ENCODE measurements at places on chromosomes 5 and 9.

DNA sequence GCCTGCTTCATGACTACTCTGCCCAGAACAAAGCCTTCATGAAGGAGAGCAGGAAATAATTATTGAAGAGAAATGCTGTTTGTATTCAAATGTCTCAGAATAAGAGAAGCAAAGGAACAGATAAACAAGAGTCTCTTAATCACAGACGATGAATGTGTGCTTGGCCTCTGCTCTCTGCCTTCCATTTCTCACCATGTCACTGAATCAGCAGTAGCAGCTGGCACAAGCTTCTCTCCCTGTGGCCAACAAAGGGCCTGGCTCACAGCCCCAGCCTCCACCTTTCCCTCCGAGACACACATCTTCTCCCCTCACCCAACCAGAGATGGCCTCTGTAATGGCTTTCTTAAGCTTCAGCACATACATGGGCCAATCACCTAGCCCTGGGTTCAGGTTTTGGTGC is 128.1 kb upstream of the SLIT3 start:
- no peak for DNase-seq

- DNase-seq = peak; percentile 81
Measured at GRCh38 chr9:109098171-109098959, 21.4 kb downstream of the TMEM245 start.

- no peak for DNase-seq
Measured at GRCh38 chr9:117671468-117671867, 32.7 kb upstream of the TLR4 start.

DNA sequence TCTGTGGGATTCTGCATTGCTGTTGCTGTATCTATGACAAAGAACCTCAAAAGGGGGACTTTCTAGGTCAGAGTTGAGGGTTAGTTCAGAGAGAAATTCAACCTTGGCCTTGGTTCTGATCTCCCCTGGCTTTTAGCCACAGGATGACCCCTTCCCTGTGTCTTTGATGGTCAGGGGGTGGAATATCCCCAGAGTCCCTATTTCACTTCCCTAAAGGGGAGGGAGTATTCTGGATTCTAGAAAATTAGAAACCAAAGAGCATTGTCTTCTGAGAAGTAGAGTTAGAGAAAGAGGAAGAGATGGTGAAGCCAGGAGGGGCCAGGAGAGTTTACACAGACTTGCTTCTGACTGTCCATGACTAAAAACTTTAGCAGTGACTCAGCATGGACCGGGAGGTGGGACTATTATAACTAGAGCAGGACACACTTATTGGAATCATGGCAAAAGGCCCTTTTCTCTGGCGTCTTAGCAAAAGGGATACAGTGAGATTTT is 56.2 kb upstream of the LPAR1 start:
- peak; percentile 50 for DNase-seq

DNA sequence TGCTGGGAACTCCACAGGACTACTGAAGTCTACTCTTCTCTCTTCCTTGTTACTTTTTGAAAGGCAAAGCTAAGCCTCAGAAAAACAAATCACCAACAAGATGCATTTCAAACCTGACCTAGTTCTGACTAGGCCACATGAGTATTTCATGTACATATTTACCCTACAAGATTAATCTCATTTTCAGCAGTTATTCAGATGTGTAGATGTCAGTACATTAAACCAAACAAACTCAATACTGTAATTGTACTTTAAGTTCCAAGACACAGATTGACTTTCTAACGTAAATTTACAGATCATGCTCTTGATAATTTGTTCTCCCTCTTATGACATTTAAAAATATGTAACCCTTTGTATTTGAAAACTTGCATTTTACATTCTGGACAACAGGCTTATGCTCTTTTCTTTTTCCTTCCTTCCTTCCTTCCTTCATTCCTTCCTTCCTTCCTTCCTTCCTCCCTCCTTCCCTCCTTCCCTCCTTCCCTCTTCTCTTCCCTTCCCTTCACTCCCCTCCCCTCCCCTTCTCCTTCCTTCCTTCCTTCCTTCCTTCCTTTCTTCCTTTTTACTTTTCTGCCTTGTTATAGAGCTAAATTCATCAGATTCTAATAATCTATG is 1653.4 kb downstream of the EFNA5 start:
- no peak for DNase-seq

GRCh38 chr9:109705515-109705914 is 74.5 kb upstream of the PALM2AKAP2 start:
- DNase-seq = peak; percentile 17

DNA sequence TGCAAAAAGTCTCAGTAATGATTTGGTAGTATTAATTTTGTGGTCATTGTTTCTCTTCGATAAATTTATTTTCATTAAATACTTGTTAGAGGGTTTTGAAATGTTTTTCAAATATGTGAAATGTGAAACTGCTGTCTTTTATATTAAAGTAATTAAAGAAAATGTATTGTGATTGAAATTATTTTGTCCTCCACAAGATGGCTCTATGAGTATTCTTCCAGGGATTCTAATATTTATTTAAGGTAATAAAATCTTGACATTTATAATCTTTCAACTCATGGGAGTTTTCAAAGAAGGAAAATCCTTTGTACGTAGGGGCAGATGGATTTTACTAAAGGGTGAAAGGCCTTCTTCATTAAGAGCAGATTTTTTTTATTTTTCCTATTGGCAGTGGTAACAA is 19.3 kb downstream of the ISOC1 start:
- DNase-seq = no peak

- no peak for DNase-seq
Measured at GRCh38 chr5:142551338-142552067, 134.4 kb downstream of the FGF1 start.

DNA sequence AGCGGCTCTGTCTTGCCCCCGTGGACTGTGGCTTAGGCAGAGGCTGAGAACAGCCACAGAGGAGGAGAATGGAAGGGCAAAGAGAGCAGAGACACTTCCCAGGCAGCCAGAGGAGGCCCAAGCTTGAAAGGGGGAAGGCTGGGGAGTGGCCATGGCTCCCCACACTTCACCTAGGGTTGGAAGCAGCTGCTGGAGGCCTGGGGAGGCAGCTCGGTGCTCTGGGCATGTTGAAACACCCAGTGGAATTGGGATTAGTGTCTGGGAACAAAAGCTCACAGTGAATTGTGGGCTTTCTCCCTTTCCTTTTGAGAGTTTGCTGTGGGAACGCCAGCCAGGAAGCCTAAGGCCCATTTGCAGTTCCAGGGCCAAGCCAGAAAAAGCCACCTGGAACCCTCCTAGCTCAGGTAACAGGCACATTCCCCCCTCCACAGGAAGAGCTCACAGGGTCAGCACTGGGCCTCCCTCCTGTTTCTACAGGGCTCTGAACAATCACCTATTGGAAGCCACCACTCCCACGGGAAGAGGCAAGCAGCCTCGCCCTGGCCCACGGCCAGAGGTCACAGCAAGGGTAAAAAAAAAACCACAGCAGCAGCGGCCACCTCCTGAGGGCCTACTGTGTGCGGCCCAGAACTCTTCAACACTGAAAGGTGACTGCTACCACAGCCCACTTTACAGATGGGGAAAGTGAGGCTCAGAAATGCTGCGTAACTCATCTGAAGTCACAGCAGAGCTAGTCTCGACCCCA is 20.2 kb downstream of the EEIG1 start:
- DNase-seq = no peak

- no peak for DNase-seq
Measured at GRCh38 chr9:125829743-125830142, 82.6 kb downstream of the PBX3 start.

GRCh38 chr5:75716715-75717081 is 539 bp downstream of the POC5 start:
- no peak for DNase-seq
